Activated T-cell treated with anti-CD3 and anti-CD28 coated beads for 4 hours (primary cell): ENCODE measurements at places on chromosomes 16 and 17.
A peak's percentile ranks its signal among the peaks of the same experiment; 100 is the strongest.

- DNase-seq = no peak
These were observed 27.5 kb downstream of the CEP295NL start for GRCh38 chr17:78875363-78876093.

- peak; percentile 48 for DNase-seq
These were observed 8.5 kb downstream of the CCL18 start for GRCh38 chr17:36072431-36073121.

DNA sequence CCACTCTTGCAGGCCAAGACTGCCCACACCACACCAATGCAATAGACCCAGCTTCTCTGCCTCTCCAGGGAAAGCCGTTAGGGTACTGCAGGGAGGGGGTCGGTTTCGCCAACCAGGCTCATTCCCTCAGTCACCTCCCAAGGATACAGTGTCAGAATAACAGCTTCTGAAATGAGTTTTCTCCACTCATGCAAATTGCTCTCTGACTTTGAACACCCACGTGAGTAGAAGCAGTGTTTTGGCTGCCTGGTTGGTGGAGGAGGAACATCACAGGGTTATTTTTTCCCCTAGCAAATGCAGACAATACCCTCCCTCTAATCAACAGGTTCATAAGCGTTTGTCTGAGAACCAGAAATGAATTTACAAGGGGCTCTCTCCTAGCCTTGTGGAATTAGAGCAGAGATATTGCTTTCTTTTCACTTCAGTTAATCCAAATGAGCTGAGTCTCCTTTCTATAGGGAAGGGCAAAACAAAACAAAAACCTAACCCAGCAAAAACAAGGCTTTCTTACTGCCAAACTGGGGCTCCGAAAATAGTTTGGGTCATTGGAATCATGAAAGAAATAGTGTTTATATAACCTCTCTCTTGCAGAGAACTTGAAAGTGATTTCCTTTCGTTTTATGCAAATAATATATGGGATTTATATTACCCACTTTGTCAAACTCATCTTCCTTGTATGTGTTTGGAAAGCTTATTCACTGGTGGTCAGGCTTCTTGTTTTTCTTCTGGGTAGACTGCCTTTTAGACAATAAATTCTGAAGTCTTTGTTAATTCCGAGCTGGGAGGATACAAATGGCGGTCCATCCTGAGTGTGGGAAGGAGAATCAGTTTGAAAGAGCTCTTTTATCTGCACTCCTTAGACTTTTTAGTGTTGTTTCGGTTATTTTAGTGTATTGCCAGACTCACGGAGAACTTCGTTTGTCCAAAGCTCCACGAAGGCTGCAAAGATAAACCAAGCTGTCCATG lies 229.9 kb downstream of the MSI2 start:
- DNase-seq = no peak

DNA sequence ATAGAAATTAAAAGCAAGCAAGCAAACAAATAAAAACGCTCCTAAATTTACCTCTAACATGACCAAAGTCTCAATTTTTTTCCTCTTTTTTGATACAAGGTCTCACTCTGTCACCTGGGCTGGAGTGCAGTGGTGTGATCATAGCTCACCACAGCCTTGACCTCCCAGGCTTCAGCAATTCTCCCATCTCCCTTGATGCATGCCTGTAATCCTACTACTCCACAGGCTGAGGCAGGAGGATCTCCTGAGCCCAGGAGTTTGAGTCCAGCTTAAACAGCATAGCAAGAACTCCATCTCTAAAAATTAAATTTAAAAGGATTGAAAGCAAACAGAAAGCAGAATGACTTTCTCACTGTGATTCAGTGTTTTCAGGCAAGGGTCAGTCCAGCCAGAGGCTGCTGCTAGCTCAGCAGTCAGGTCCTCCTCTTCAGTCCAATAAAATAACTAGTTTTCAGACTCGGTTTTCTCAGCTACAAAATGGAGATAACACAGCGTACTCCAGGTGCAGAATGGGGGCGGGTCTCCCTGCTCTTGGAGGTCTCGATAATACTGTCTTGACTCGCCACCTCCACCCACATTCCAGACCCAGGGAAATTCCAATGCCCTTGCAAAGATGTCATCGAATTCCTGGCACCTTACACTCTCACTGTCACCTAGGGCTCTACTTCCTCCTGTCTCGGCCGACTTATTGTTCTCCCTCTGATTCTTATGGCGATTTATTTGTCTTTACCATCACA lies 20.7 kb upstream of the MRTFB start:
- no peak for DNase-seq

DNA sequence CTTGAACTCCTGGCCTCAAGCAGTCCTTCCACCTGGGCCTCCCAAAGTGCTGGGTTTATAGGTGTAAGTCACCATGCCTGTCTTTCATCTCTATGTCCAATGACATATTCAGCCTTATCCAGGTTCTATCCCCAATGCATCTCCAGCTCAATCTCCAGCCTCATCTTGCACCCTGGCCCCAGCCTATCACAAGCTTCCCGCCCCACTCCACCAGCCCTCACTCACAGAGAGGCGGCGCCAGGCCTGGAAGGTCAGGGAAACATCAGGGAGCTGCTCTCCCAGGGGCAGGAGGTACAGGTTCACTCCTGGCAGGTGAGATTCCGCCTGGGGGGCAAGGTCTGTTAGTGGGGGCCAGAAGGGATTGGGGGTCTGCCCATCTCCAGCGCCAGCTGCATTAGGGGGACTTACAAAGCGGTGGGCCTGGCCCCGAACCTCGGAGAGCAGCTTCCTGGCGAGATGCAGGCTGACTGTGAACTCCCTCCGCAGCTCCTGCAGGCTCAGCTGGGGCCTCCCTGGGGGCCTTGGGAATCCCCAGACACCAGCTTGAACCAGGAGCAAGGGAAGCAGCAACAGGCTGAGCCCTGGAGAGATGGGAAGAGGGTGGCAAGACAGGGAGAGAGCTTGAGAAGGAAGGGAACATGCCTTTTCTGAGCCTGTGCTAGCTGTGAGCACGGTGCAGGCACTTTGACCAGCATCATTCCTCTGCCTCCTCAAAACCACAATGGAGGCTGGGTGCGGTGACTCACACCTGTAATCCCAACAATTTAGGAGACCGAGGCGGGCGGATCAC lies 3.0 kb downstream of the IL27 start:
- DNase-seq = no peak

DNA sequence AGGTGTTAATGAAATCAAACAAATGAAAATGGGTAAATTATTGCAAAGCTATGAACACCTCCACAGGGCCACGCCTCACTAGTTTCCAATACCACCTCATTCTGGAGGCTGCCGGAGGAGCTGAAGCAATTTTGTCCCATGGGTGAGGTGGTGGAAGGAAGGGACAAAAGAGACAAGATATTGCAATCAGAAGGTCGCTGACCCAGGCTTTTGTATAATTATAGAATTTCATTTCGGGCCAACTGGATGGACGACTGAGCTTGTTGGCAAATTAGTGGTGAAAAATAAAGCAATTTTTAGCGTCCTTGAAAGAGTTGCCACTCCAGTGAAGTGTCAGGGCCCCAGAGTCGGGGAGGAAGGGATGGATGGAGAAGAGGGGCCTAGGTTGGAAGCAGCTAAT lies 147.9 kb downstream of the CYLD start:
- DNase-seq = no peak

- no peak for DNase-seq
These were observed 885.4 kb upstream of the EEF2KMT start for GRCh38 chr16:5982979-5983378.
